ENCODE measurements at places on chromosomes 4 and X. TPM values are rescaled to one million over a fixed set of nuclear protein-coding genes. Genes with fewer than 3 reads are reported as not detected.

Gene CDKL2
- total RNA-seq, result 0.42 TPM

Gene PALLD
- 94.6 TPM for total RNA-seq

Gene AIFM1
- total RNA-seq, result 45.3 TPM

Gene XIAP
- 62.1 TPM for total RNA-seq

Gene FABP2
- total RNA-seq, result not detected

Gene RTL9
- total RNA-seq, result not detected

Gene RLIM
- total RNA-seq, result 58.4 TPM

Gene USP51
- 0.17 TPM for total RNA-seq

- DNase-seq, result no peak
Observed at GRCh38 chr4:52949336-52949735, 87.2 kb downstream of the RASL11B start.

DNA sequence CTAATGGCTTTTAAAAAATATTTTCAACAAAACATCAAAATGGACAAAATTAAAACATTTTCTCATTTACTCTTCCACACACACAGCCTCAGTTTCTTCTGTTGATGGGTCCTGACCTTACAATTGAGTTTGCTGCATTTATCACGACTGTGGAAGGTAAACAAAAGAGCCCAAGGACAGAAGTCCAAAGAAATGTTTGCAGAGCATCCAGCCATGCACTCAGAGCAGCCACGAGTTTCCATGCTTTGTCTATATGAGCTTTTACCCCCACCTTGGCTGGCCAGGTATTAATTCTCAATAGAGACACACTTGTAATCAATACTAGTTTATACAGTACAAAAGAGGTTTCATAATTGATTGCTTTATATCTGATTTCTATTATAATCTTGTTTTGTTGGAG is 85.0 kb upstream of the WDFY3 start:
- DNase-seq, result no peak

- no peak for DNase-seq
Observed at GRCh38 chr4:4603592-4603991, 61.7 kb upstream of the STX18 start.

- DNase-seq, result peak; percentile 54
Observed at GRCh38 chrX:133444952-133445831, 29.9 kb upstream of the GPC4 start.

DNA sequence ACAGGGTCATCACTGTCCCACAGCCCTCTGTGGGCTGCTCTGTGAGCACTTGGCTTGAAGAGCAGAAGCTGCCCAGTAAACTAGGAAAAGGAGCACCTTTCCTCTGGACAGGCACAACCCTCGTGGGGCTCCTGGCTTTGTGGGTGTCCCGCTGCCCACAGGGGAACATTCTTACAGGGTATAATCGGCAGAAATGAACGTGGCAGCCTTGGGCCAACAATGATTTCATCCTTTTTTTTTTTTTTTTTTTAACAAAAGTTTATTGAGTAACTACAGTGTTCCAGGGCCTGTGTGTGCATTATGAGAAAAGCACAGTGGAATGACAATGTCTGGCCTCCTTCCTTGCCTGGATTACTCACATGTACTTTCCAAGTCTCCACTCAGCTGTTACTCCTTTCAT is 197.2 kb downstream of the PDGFC start:
- peak; percentile 80 for DNase-seq

DNA sequence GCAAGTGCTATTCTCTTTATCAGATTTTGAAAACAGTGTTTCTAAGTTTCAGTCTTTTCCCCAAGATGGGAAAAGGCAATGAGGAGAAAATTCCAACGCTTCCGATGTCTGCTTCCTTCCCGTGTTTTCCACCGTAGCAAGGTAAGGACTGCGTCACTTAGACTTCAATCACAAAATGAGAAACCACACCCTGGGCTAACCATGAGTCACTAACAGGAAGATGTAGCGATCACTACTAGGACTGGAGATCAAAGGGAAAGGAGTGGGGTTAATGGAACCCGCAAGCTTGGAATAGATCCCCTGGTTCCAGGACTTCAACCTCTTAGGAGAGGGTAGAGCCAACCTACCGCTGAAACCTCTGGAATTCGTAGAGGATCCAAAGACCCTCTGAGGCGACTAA is 250.7 kb upstream of the ZFP42 start:
- no peak for DNase-seq

DNA sequence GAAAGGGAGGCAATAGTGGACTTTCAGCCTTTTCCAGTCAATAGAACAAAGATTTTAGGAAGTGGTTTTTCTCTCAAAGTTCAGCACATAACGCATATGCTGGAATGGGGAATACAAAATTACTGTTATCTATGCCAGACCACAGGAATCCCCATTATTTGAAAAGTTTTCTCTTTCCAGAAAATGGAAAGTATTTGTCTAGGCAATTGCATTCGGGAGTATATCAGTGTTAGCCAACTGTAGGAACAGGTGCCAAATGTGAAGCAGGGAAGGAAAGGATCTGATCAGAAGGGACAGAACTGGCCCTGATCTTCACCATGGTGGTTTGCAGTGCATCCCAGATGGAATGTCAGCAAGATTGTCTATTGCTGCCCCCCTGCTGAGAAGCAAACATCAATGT is 213.6 kb downstream of the CPE start:
- DNase-seq, result no peak

GRCh38 chr4:6595897-6596537 is 21.0 kb downstream of the MAN2B2 start:
- peak; percentile 30 for DNase-seq

GRCh38 chrX:9887659-9888297 is 79.4 kb upstream of the CLDN34 start:
- DNase-seq, result no peak

GRCh38 chr4:110075083-110075738 is 123.2 kb downstream of the ELOVL6 start:
- DNase-seq, result no peak

- no peak for DNase-seq
Observed at GRCh38 chrX:6810776-6811175, 275.9 kb upstream of the VCX3A start.

DNA sequence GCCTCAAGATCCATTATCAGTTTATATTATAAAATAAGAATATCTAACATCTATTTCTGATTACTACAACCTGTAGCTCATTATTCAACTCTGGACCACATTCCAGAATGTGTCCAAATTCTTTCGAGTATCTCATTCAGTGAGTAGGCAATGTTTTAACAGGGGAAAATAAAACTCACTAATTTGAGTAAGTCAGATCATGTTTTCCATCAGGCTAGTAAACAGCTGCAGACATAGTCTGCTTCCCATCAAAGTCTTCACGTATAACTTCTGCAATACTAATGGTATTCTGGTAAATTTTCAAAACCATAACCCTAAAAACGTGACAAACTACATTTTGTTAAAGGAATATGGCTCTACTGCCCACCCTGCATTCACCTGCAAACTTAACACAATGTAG is 31.8 kb downstream of the TBCK start:
- no peak for DNase-seq

DNA sequence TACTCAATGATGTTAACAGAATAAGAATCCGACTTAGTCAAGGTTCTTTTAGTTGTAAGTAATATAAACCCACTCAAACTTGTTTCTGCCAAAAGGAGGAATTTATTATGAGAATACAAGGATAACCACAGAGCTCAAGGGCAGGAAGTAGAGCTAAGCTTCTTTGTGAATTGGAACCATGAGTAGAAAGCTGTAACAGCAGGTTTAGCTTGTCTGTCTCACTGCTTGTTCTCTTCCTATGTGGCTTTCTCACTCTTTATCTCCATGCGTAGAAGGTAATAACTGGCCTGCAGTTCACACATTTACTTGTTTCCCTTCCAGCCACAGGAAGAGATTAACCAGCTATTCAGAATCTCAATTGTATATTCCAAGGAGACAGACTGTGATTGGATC is 378.3 kb downstream of the PPP1R2C start:
- no peak for DNase-seq

DNA sequence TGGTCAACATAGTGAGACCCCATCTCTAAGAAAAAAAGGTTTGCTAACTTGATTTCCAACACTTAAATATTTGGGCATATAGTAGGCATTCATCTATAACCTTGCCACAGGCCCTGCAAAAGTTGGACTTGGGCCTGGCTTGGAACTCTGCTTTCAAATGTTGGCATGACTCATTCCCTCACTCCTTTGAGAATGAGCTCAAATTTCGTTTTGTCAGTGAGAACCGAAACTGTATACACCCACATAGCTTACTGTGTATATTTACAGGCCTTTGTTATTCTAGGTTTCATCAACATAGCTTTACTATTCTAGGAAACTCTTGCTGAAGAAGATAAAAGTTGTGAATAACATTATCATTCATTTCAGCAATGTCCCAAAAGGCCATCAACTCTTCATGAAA is 88.7 kb upstream of the ELOVL6 start:
- peak; percentile 95 for DNase-seq

GRCh38 chrX:106875151-106875550 is 28.0 kb downstream of the RIPPLY1 start:
- no peak for DNase-seq

- DNase-seq, result no peak
Observed at GRCh38 chrX:82723806-82724205, 784.3 kb upstream of the POU3F4 start.

- peak; percentile 84 for DNase-seq
Observed at GRCh38 chr4:158170691-158171561, 1.9 kb downstream of the GASK1B start.

DNA sequence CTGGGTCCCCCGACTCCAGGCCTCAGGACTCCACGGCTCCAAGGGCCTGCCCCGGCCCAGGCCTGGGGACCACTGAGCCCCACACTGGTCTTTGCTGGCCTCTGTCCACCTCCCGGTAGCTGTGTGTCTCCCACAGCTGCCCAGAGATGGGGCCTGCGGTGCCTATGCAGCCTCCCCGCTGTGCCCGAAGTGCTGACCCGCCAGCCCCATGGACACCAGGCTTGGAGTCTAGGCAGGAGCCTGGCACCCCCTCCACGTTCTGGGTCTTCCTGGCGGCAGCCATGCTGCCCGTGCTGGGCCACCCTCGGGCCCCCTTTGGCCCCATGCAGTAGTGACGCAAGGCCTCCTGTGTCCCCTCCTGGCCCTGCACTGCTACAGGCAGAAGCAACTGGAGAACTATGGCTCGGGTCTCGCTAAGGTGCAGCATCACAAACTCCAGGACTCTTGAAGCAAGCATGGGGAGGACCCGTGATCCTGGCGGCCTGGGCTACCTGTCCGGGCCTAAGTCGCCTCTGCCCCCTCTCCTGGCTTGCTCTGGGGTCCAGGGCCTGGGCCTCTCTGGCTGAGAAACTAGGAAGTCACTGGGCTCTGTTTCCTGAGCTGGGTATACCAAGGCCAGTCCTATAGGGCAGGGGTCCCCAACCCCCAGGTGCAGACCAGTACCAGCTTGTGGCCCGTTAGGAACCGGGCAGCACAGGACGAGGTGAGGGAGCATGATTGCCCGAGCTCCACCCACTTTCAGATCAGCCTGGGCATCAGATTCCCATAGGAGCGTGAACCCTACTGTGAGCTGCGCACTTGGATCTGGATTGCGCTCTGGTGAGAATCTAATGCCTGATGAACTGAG is 917 bp downstream of the MYL5 start:
- no peak for DNase-seq

DNA sequence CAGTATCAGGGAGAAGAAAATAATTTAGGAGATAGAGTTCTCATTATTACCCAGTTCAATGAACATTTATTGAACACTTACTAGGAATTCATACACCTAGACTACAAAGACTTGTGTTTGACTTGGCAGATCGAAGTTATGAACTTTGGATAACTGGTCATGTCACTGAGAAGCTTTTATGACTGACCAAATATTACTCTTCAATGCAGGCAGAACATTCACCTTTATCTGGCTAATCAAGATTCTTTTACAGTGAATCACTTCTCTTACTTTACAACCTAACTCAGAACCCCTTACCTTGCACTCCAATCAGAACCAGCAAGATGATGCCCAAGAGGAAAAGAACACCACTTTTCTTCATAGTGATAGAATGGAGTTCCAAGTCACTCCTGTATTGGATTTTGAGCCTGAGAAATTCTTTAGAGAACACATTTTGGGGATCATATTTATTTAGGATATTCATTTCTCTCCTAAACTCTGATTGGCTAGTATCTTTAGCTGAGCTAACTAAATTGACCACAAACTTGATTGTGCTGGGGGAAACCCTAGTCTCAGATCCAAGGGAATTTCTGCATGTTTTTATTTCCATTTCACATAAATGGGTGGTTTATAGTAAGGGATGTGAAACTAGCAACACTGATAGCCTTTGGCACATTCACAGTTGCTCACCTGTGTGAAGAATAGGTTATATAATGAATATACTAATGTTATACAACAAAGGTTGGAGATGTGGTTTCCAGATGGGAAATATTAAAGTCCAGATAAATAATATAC is at the start of gene CXCL9:
CXCL9 (minus strand) TSS at position 421 of the 774 bp plus-strand sequence; CDS start at position 361, 60 bp downstream.
- DNase-seq, result no peak

- DNase-seq, result no peak
Observed at GRCh38 chrX:19747652-19748610, 139.5 kb downstream of the SH3KBP1 start.
